ENCODE measurements at places on chromosomes 7 and 10. TPM values are rescaled to one million over a fixed set of nuclear protein-coding genes. Genes with fewer than 3 reads are reported as not detected.

GRCh38 chr10:67629461-67629971, 66.5 kb downstream of the CTNNA3 start:
- no peak for DNase-seq

GRCh38 chr10:90872648-90873020, 860 bp downstream of the RPP30 start:
- no peak for DNase-seq

DNA sequence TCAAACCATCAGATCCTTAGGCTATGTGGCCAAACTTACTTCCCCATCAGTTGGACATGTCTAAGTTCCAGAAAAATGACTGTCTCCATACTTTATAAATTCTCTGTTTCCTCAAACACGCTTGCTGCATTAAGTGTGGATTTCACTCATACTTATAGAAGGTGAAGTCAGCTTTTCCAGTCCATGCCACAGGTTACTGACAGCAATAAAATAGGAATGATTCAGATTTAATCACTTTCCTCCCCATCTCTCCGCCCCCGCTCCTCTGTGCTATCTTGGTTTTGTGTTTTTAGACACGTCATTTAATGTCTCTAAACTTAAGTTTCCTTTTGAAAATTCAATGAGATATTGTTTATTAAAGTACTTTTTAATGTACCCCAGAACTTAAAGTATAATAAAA, 1098.0 kb upstream of the C7orf33 start:
- DNase-seq: no peak

ACTA2 gene
- total RNA-seq: 573 TPM

DNA sequence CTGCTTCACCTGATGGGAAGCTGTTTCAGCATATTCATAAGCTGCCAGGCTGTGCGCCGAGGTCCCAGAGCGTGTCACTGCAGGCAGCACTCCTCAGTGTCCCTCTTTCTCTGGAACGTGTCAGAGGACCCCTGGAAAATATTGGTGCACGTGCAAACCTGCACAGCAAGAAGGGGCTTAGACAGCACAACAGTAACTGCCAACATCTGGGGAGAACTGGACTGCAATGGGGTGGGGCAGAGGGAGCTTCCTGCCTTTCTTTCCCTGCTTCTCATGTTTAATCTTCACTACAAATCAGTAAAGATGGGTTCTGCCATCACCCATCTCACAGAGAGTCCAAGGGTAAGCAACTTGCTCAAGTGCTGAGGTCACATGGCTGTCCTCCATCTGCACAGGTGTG, 86.5 kb upstream of the GPR26 start:
- no peak for DNase-seq

DNA sequence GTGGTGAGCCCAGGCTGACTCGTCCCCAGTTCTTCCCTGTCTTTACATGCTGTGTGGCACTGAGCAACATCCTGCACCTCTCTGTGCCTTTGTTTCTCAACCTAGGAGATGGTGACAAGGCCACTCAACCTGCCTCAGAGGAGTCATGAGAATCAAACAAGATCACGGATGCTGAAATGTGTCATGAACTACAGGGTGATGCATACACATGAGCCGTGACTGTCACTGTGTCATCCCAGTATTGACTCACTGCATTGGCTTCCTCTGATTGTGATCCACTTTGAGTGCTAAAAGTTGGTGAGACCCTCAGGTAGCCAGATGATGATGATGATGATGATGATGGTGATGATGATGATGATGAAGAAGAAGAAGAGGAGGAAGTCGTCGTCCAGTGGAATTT, 11.5 kb downstream of the C10orf71 start:
- DNase-seq: no peak
